ENCODE measurements at places on chromosomes 5 and 9.
A peak's percentile ranks its signal among the peaks of the same experiment; 100 is the strongest.

GRCh38 chr9:19701991-19702390 is 86.8 kb downstream of the SLC24A2 start:
- DNase-seq: no peak

GRCh38 chr5:124126504-124127217 is 614.7 kb downstream of the CSNK1G3 start:
- DNase-seq: no peak

DNA sequence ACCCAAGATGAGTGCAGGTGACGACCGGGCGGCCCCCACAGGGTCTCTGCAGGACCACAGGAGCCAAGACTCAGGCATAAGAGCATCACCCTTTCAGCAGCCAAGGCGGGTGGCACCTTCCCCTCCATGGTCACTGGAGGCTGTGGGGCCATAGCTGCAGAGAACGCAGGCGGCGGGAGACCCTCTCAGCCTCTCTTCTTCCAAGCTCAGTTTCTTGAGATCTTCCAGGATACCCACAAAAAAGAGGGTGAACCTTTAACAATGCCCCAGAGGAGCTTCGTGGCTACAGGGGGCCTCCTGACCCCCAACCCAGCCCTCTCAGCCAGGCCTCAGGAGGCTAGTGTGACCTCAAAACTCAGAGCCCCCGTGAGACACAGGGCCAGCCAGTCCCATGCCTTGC is 5.8 kb upstream of the TBC1D9B start:
- DNase-seq: no peak

- DNase-seq: no peak
Measured at GRCh38 chr5:79990205-79990597, 861 bp downstream of the MTX3 start.

GRCh38 chr9:91813176-91813795 is 136.7 kb downstream of the ROR2 start:
- DNase-seq: no peak

GRCh38 chr5:138720840-138721239 is 32.4 kb upstream of the CTNNA1 start:
- DNase-seq: no peak

DNA sequence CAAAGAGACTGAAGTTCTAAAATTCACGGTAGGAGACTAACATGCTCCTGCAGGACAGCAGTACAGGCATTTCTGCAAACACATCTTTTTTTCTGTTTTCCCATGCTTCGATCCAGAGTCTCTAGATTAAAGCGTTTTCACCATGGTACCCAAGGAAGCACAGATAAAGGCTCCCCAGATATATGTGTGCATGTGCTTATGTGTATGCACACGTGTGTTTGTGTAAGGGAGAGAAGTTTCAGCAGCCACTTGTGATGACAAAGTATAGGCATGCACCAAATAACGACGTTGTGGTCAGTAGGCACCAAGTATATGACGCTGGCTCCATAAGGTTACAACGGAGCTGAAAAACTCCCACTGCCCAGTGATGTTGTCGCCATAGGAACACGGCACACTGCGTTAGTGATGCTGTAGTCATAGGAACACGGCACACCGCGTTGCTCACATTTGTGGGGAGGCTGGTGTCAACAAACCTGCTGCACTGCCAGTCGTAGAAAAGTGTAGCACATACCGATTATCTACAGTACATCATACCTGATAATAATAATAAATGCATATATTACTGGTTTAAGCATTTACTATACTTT is 21.7 kb downstream of the MED10 start:
- DNase-seq: no peak

DNA sequence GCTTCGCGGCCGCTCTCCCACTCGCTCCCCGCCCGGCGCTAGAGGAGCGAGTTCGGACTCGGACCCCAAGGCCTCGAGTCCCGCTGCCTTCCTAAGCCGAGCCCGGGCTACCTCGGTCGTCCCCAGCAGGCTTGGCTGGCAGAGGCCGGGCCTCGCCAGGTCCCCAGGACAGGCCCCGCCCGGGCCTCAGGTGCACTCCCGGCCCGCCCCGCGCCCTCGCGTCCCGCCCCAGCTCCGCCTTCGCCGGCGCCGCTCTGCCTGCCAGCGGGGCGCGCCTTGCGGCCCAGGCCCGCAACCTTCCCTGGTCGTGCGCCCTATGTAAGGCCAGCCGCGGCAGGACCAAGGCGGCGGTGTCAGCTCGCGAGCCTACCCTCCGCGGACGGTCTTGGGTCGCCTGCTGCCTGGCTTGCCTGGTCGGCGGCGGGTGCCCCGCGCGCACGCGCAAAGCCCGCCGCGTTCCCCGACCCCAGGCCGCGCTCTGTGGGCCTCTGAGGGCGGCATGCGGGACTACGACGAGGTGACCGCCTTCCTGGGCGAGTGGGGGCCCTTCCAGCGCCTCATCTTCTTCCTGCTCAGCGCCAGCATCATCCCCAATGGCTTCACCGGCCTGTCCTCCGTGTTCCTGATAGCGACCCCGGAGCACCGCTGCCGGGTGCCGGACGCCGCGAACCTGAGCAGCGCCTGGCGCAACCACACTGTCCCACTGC is at the start of gene SLC22A5:
SLC22A5 (plus strand) TSS at position 237 of the 707 bp plus-strand sequence; CDS start at position 500, 263 bp downstream.
- peak; percentile 69 for DNase-seq

DNA sequence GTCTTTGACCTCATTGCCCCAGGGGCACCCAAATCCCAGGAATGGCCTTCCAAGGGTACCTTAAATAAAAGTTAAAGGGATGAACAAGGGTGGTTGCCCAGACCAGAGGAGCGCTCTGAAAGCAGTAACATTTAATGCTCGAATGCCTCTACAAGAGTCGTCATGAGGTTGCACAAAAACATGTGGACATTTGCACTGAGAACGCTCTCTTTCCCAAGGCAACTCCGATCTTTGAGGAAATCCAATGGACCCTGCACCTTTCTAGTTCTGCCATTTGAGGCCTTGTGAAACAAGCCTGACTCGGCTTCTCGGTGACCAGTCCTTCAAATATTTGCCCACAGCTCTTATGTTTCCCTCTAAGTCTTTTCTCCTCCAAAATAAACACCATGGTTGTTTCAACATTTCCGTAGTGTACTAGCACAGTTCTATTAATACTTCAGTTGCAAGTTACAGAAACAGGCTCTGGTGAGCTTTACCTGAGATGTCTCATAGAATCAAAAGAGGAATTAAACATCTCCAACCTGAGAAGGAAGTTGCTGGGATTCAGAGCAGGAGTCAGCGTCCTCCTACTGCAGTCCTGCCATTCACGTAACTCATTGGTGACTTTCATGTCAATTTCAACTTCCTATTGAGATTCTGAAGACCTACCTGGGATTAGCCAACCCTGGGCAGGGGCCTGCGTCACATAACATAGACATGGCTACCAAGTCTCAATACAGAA is 168.8 kb upstream of the RAI14 start:
- peak; percentile 84 for DNase-seq

DNA sequence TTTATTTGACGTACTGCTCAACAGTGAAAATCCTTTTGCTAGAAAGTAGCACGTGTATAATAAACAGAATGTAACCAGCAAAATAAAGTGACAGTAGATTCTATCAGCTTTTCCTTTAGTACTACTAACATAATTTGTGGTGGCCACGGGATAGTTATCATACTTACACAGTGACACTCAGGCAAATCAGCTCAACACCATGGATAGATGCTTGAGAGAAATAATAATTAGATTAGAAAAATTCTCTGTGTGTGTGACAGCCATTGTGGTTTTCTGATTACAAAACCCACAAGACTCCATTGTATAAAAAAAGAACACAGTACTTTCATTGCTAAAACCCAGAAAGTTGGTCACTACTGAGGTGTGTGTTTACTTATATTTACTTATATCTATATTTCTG is 101.1 kb downstream of the MUSK start:
- no peak for DNase-seq

GRCh38 chr9:34133436-34133949 is 7.0 kb upstream of the DCAF12 start:
- DNase-seq: no peak

- DNase-seq: no peak
Measured at GRCh38 chr5:57054671-57055070, 102.7 kb upstream of the MIER3 start.

GRCh38 chr5:153900703-153901395 is 137.9 kb downstream of the FAM114A2 start:
- DNase-seq: no peak

- no peak for DNase-seq
Measured at GRCh38 chr9:15982182-15982581, 429.3 kb downstream of the CCDC171 start.

DNA sequence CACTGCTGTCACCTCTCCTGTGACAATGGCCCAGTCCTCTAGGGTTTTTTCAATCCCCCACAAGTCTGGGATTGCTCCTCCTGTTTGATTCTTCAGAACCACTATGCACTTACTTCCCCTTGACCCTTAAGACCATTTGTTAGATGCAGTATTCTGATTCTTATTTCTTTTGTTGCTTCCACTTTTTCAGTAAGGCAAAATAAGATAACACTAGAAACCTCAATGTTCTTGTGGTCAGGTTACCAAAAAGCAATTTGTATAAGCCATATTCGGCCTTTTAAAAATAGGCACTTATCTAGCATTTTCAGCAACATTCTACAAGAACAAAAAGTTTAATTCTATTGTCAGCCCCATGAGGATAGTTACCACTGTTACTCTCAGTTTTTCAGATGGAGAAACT is 220.0 kb downstream of the KDM4C start:
- DNase-seq: no peak

GRCh38 chr5:40601198-40601868 is 78.4 kb upstream of the PTGER4 start:
- DNase-seq: no peak

- no peak for DNase-seq
Measured at GRCh38 chr9:107251756-107252322, 31.2 kb upstream of the RAD23B start.

DNA sequence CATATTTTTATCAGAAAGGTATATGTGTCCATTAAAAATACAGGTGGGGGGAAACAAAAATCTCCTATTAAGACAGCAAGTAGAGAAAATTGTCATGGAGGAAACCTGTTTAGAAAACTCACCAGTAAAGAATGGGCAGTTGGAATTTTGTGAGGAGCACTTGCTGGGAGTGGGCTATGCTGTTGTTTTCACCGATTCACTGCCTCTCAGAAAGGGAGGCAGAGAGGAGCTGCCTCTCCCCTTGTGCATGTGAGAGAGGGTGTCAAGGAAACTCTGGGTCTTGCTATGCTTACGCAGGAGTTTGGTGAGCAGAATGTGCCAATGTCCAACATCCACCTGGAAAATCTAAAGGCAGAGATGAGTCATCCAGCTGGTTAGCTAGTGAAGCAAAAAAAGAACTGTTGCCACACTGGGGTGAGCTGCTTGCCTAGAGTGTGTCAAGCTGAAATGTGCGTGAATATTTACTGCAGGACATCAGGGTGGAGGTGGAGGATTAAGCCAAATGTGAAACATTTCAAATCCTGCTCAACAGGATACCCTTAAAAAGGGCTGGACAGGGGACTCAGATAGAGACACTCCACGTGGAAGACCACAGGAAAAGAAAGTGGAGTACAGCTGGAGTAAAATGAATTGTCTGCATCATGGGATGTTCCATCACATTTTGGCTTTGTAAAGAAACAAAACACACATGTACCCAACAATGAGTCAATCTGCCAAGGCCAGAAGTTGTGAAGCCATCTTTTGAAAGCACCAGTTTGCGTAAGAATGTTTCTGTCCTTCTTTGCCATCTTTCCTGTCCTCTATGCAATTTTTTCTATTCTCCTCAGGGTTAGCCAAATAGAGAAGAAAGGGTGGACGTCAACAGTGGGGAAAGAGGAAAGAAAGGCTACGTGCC is 449.7 kb upstream of the MPDZ start:
- DNase-seq: peak; percentile 42

DNA sequence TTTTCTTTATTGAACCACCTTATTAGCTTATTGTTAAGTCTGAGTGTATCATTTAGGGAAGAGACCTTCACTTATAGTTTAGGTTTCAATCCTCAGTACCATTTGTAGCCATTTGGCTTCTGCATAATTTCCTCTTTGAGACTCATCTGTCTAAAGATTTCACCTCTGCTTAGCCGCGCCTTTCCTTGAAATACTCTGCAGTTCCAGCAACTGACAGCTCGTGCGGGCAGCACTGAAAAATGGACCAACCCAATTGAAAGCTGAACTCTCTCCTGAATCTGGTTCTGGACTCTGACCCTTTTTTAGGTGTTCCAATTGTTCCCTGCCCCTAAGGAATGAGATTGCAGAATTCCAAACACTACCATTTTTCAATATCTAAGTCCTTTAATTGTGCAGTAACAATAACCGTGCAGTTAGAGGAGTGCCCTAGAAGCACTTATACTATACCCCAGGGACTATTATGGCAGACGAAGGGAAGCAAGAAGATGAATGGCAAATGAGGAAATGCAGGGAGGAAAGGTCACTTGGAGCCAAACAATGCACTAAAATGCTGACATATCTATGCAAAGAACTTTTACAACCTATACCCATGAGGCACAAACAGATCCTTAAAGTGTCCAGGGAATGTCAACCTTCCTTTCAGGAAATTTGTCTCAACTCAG is 50.1 kb upstream of the PDE4D start:
- DNase-seq: no peak

Data from dermis blood vessel endothelial cell (primary cell).